ENCODE measurements at places on chromosomes 2 and 18.

DNA sequence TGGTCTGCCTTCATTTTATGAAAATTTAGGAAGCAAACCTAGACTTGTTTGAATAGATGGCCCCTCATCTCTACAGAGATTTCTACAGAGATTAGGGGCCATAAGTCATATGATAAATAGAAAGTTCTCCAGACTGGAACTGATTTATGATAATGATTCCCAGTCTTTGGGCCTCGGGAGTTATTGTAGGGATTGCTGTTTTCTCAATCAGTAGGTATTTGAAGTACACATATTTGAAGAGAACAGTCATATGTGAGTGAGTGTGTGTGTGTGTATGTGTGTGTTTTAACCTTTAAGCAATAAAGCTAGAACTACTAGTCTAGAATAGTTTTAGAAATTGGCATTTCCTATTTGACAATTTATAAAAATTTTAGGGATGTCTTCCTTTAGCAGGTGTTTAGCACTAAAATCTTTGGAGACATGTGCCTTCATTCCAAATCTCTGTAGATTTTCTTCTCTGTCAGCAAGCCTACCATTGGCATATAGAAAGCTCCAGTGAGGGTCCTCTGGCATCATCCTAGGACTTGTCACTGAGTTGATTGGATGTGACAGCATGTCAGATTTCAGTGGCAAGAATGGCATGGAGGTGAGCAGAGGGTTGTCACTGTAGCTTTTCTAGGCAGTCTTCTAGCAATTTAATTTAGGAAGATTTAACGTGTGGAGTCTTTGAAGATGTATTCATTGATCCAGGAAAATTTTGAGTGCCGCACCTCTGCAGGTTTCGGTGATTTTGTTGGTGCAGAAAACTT, 71.2 kb downstream of the MYO1B start:
- no peak for DNase-seq

GRCh38 chr18:5512176-5512575, 31.6 kb downstream of the EPB41L3 start:
- DNase-seq: no peak

DNA sequence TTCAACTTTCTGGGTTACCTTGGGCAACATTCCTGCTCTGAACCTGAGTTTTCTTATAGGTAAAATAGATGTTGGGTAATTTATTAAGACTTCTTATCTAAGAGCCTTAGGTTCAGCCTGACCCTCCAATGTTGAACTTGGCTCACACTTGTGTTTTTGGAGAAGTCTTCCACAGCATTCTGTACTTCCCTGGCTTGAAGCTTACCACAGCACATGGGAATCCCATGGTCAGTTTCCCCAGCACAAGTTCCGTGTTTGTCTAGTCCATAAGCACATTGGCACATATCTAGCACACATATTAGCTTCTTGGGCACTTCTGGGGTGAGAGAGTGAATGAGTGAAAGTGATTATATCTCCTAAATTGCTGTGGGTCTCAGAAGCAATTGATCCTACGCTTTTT, 782.5 kb upstream of the HS6ST1 start:
- no peak for DNase-seq

- no peak for DNase-seq
These were observed 18.7 kb downstream of the CASP8 start for GRCh38 chr2:201279079-201279478.

- no peak for DNase-seq
These were observed 272.3 kb upstream of the EPHA4 start for GRCh38 chr2:221844212-221845020.

- DNase-seq: peak; percentile 39
These were observed 120.8 kb upstream of the SULT1C3 start for GRCh38 chr2:108118996-108119395.

DNA sequence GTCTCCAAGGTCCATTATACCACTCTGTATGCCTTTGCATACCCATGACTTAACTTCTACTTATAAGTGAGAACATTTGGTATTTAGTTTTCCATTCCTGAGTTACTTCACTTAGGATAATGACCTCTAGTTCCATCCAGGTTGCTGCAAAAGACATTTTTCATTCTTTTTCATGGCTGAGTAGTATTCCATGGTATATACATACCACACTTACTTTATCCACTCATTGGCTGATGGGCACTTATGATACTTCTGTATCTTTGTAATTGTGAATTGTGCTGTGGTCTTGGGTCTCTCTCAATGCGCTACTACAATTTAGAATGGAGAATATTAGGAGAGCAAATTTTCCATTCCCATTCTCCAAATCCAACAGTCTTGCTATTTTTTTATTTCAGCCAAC, 76.4 kb downstream of the ZRANB3 start:
- DNase-seq: no peak

DNA sequence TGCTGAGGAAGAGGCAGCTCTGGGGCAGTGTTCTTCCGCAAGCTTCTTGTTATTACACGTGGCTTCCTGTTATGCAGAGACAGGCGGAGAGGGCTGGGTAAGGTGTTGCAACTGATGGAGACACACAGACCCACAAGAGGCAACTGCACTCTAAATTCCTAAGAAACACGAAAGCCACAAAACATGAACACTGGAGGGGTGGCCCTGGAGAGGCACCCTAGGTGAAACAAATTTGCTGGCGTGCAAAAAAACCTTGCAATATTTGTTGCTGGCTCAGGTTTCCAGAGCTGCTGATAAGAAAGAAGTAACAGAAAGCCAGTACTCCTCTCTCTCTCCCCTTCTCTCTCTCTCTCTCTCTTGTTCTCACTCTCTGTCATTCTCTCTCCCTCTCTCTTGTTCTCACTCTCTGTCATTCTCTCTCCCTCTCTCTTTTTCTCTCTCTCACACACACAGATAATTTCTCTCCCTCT, 31.8 kb downstream of the ARHGAP25 start:
- peak; percentile 60 for DNase-seq

DNA sequence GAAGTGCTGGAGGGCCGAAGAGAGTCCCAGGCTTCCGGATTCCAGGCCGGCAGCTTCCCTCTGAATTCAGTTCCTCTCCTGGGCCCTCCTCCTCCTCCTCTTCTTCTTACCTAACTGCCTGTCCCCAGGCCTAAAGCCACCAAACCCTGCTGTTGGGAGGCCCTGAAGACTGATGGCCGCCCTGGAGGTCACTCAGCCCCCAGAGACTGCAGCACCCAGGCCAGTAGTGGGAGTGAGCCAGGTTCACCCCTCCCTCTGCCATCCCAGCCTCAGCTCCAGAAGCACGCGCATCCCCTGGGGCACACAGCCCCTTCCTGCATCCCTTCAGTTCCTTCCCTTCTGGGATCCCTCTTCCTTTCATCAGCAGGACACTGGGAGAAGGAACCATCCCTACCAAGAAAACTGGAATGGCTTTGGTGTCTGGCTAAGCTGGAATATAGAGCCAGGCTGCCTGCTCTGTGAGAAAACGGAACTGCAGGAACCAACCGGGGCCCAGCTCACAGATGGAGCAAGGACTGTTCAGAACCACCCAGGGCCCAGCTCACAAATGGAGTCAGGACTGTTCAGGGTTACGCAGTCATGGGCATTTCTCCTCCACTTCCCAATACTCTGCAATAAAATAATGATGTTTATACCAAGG, 127.4 kb downstream of the NDUFA10 start:
- no peak for DNase-seq

DNA sequence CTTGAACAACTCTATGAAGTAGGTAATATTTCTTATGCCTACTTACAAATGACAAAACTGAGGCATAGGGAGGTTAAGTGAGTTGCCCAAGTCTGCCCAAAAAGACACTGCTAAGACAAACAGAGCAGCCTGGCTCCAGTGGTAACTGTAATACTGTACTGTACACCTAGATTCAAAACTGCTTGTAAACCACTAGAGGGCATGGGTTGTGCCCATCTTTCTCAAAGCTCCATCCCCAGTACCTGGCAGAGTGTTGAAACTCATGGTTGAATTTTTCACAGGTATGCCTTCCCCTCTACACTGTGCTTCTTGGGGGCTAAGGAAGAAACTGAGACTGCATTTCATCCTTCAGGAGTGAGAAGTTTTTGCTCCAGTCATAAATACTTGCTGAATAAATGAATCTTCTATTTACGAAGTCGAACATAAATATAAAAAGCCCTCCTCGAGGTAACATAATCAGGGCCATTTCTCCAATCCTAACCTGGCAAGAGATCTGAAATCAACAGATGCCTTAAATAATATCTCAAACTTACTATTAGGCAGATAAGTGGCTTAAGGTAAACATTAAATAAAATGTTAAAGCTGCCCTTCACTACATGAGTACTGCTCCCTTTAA, 2.0 kb downstream of the PPP4R1 start:
- DNase-seq: peak; percentile 35

DNA sequence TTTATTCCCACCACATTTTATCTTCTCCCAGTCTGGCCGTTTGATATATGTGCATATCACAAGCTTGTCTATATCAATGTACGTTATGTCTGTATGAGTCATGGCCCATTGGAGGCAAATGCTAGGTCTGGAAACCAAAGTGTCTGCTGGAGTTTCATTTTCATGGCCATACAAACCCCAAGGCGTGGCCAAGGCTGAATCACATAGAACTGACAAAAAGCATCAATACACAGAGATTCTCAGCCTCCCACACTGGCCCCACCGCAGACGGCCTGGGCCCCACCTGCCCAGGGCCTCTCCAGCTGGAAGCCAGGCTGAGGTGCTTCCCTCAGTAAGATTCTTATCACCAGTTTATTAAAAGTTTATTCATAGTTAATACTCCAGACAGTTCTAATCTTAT, 40.5 kb upstream of the SALL3 start:
- no peak for DNase-seq

- DNase-seq: no peak
These were observed 59.5 kb downstream of the TMEM131 start for GRCh38 chr2:97936199-97936598.

DNA sequence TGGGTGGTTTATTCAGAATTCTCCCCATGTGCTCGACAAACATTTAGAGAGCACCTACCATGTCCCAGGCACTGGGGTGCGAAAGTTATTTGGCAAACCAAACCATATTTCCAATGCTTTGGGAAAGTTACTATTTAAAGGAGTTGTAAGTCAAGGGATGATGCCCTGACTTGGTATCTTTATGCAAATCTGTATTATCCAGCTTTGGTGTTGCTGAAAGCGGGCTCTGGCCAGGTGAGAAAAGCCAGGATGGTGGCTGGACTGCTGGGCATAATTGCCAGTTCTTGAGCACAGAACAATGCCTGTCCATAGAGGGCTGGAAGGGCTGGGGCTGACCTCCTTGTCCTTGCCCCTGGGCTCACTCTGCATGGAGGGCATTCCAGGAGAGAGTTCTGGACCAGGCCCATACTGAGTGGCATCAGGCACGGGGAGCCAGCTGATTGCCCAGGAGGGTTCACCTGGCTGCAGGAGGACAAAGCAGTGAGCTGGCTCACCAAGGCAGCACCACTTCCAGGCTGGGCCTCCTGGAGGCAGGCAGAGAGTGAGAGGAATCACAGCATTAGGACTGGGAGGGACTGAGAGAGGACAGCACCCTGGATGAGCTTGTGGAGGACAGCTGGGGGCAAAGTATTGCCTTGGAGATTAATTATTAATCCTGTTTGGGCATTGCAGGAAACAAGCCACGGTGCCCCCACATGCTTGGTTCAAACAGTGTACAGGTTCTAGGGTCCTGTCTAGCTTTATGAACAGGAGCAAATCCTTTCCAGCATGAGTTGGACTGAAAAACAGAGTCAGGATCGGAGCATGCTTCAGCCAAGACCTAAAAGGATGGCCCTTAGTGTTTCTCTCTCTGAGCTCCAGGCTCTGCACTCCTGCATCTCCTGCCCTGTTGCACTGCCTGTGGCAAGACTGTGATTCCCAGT, 7.1 kb downstream of the KHK start:
- DNase-seq: no peak

DNA sequence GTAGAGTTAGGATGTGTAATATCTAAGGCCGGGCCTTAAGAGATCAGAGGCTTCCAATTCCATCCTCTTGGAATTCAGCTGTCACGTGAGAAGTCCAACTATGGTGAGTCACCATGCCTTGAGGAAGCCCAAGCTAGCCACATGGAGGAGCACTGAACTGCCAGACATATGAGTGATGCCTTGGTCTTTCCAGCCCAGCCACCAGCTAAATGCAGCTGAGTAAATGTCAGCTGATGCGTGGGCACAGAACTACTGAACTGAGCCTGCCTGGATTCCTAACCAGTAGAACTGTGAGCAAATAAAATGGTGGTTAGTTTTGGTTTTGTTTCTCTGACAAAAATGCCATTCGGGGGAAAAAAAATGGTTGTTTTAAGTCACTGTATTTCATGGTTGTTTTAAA, 153.7 kb upstream of the SERTAD2 start:
- DNase-seq: no peak

DNA sequence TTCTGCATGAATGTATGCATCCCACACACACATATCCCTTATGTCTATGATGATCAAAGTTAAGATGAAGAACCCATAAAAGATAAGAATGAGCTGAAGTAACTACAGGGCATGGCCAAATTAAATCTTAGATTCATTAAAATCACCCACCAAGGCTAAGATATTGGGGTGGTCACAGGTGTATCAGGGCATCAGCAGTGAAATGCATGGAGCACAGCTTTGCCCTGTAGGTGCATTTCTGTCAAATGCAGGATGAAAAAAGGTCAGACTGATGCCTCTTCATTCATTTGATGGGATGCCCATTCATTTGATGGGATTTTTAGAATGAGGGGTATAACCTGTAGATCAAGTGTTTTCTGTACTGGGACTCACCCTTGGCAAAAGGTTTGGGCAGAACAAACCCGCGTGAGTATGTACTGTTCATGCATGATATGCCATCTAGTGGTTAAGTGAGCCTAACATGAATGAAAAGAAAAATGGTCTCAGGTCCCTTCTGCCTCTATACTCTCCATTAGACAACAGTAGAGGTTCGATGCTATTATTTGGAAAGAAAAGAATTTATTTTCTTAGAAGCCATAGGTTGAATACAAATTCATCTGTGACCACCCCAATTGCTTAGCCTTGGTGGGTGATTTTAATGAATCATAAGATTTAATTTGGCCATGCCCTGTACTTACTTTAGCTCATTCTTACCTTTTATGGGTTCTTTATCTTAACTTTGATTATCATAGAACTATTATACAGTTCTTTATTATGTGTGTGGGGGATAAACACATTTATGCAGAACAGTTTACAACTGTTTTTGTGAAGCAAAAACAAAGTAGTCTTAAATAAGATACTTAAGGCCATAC, 43.2 kb upstream of the NOSTRIN start:
- no peak for DNase-seq

DNA sequence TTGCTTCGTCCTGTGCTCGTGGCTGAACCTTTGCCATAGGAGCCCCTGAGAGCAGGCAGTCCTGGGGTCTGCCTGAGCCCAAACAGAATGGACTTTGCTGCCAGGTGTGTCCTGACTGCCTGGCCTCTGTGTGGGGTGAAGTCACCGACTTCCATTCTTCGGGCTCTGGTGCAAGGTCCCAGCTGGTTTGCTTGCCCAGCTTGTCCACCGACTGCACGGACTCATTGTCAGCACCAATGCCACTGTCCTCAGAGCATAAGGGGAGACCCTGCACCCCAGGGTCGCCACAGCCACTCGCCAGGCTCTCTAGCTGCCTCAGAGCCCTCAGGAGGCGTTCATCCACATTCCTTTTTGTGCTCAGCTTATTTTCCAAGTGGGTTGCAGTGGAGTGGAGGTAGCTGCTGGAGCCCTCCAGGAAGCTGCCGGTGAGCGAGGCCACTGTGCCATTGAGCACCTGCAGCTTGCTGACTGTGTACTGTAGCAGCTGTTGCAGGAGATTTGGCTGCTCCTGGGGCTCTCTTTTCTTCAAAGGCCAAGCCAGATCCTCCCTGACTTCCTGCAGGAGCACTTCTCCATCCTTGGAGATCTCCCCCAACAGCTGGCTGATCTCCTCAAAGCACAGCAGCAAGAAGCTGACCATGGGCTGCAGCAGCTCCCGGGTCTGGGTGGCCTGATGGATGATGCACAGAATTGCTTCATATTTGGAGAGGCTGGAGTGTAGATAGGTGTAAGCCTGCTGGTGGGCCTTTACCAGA, 1.2 kb downstream of the PCARE start:
- no peak for DNase-seq
